ENCODE measurements at places on chromosomes 6 and 20.

DNA sequence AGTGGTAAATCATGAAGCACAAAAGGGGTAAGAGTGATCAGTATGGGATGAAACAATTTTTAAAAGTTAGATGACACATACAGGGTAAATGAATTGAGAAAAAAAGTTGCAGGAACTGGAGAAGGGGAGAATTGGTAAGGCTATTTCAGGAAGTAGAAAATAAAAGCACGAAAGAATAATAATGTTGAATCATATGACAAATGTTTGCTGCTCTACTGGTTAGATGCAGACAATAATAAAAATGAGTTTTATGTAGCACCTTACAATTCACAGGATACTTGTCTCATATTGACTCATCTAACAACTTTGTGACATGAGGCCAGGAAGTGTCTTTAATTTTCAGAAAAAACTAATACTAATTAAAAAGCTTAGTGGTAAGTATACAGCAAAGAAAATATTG lies 566.5 kb upstream of the MARCKS start:
- no peak for DNase-seq

DNA sequence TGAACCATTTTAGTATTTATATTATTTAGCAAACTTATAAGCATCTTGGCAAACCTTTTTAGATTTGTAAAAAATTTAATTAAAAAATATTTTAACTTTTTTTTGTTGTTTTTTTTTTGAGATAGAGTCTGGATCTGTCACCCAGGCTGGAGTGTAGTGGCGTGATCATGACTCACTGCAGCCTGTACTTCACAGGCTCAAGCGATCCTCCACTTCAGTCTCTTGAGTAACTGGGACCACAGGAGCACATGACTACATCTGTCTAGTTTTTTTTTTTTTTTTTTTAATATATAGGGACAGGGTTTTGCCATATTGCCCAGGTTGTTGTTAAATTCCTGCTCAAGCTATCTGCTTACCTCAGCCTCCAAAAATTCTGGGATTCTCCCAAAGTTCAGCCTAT lies 161.1 kb downstream of the EYS start:
- no peak for DNase-seq

- DNase-seq = peak; percentile 69
Measured at GRCh38 chr20:19783966-19784401, 25.9 kb downstream of the RIN2 start.

DNA sequence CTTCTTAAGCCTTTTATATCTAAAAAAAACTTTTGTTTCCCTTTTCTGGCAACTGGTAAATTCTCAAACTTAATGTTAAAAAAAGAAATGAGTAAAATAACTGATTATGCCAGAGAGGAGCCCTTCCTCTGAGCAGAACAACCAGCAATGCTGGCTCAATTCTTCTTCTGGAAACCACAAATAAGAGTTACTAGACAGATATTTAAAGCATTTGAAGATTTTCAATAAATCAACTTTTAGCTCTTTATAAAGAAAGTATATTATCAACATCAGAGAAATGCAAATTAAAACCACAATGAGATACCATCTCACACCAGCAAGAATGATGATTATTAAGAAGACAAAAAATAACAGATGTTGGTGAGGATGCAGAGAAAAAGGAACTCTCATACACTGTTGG lies 61.1 kb upstream of the TCF21 start:
- DNase-seq = no peak

- peak; percentile 86 for DNase-seq
Measured at GRCh38 chr6:68634726-68635411, at the start of gene ADGRB3. Gene ADGRB3 (plus strand): TSS chr6:68635282. CDS start chr6:68638676, 3,394 bp downstream.

- no peak for DNase-seq
Measured at GRCh38 chr6:166058064-166058739, 109.4 kb downstream of the TBXT start.

DNA sequence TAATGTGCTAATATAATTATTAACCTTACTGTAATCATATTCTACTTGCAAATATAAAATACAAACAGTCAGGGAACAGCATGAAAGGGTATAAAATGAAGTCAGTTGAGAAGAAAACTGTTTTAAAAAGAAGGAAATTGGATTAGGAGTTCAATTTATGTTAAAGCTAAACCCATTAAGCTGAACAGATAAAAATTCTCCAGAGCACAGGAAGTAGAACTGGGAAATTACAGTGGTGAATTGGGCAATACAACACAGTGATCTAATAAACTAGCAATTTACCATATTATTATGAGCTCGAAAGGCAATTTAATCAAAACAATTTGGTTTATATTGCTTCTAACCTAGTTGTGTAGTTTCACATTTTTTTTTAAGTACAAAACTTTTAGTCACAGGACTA lies 407.4 kb upstream of the RGS17 start:
- DNase-seq = no peak

DNA sequence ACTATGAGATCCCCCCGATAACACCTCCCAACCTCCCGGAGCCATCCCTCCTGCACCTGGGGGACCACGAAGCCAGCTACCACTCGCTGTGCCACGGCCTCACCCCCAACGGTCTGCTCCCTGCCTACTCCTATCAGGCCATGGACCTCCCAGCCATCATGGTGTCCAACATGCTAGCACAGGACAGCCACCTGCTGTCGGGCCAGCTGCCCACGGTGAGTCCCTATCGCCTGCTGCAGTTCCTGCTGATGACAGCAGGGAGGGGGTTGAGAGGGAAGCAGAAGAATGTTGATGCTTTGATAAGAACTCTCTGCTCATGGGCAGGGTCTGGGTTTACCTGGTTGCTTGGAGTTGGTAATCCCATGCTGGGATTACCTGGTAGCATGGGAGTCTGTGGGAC lies 91.9 kb downstream of the TOX2 start:
- DNase-seq = no peak

DNA sequence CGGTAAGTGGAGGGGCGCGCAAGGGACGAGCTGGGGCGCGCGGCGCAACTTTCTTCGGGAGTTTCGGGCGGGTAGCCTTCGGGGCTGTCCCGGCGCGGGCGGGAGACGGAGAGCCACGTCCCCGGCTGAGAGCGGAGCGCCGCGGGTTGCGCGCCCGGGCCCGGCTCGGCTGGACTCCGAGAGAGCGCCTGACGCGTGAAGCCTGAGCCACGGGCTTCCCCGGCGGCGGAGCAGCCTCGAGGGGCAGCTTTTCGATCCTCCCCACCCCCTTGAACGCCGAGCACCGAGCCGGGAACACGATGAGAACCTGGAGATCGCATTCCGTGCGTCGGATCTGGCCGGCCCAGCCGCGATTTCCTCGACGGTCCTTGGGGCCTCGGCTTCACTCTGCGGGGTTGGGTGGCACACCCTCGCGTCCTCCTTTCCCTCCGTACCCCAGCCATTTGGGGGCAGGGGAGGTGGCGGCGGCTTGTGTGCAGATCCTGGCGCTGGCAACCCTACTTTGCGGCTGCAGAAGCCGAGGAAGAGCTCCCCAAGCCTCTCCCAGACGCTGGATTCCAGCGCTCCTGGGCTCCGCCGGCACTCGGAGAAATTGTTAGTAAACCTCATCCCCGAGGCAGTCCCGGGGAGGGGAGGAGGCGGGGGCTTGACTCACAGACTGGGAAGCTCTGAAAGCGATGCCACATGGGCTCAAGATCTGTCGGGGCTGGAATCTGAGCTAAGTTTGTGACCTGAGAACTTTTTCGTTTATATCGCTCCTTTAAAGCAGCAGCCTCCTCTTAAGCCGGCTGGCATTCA lies 572 bp downstream of the DSE start:
- DNase-seq = peak; percentile 75

GRCh38 chr6:90940812-90941481 lies 354.1 kb upstream of the MAP3K7 start:
- peak; percentile 55 for DNase-seq

GRCh38 chr6:44828780-44829179 lies 441.3 kb downstream of the CDC5L start:
- DNase-seq = no peak

DNA sequence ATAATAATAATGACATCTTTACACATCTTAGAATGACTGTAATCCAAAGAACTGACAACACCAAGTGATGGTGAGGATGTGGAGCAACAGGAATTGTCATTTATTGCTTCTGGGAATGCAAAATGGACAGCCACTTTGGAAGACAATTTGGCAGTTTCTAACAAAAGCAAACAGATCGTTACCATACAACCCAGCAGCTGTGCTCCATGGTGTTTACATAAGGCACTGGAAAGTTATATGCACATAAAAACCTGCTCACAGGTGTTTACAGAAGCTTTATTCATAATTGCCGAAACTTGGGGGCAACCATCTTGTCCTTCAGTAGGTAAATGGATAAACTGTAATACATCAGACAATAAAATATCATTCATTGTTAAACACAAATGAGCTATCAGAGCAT lies 18.3 kb upstream of the ASF1A start:
- DNase-seq = no peak

DNA sequence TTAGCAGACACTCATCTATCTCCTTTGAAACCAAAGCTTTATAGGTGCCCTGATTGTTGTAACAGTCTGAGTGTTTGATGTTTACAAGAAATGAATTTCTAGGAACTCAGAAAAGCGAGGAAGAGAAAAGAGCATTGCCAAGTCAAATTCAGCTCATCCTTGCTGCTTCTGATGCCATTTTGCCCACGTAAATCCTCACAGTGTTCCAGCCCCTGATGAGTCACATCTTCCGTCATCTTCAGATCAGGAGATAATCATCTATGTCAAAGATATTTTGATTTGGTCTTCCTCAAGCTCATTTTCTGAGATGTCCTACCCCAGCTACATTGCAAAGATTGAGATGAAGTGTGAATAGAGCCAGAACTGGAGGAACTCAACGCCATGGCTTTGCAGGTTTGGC lies 426.2 kb downstream of the BMP2 start:
- no peak for DNase-seq

- no peak for DNase-seq
Measured at GRCh38 chr6:139944131-139944530, 569.7 kb upstream of the CITED2 start.

DNA sequence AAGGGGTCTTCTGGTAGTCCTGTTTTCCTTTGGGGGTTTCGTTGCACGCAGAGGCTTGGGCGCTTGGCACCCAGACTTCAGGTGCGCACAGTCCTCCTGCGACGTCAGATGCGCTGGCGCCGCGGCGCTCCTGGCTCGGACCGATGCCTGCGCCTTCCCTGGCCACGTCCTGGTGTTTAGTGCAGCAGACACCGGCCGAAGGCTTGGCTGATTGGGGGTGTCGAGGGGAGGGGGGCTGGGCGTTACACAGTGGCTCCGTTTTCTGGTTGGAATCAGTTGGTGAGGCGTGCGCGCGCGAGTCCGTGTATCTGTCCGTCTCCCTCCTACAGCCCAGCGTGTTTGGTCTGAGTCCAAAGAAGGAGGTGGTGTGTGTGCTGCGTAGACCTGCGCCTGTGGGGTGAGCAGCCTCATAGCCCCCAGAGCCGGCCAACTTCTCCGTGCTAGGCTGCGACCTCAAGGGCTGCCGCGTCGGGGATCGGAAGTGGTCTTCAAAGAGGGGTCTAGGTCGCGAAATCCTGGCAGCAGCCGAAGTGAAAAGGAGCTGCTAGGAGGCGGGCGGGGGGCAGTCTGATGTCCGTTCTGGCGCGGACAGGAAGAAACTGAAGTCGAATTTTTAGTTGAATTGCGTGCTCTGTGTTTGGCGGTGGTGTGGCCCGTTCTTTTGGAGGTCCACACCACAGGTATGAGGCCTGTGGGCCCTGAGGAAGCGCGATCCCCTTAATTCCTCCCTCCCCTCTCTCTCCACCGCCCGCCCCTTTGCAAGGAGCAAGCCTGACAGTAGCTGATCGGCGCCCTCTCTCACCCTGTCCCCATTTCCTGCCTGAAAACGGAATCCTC lies 1.5 kb downstream of the SYNDIG1 start:
- no peak for DNase-seq

DNA sequence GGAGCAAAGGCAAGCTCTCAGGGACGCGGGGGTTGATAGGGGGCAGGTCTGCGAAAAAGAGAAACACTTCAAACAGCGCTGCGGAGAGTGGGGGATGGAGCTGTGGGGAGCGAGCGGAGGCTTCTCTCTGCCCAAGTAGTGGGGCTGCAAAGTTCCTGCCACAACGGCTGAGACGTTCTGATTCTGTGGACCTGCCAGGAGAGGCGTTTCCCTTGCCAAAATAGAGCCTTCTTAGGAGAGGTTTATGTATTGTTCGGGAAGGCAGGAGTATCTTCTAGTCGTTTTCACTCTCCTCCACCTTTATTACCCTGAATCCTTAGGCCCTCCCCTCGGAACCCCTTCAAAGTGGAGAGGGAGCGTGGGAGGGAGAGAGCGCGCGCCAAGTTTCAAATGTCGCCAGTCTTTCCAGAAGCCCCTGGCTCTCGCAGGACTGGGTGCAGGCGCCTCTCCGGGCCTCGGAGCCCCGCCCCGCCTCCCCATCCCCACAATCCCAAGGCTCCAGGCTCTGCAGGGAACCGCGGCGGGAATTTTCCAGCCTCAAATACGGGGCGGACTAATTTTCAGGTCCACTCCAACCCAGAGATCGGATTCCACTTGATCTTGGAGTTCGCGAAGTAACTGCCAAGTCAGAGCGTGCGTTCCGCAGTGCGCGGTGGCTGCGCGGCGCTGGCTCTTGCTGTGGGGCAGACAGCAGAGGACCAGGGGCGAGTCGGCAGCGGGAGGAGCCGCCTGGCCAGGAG lies 10.0 kb upstream of the POU3F2 start:
- no peak for DNase-seq

DNA sequence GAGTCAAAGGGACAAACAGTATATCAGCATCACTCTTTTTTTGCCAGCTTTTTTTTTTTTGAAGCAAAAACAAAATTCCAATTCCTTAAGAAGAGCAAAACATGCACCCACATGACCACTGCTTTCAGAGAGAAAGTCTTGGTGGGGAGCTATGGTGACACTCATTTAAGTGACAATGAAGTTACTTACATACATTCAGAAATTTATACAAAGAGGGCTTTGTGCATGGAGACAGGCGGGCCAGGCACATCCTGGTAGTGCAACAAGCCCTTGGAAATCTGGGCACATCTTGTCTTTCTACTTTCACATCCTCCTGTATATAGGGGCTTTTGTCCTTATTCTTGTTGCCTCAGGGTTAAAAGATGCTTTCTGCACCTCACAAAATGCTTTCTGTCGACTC lies 55.9 kb downstream of the IL22RA2 start:
- no peak for DNase-seq

- DNase-seq = peak; percentile 56
Measured at GRCh38 chr6:73722318-73723060, 26.5 kb downstream of the CD109 start.

DNA sequence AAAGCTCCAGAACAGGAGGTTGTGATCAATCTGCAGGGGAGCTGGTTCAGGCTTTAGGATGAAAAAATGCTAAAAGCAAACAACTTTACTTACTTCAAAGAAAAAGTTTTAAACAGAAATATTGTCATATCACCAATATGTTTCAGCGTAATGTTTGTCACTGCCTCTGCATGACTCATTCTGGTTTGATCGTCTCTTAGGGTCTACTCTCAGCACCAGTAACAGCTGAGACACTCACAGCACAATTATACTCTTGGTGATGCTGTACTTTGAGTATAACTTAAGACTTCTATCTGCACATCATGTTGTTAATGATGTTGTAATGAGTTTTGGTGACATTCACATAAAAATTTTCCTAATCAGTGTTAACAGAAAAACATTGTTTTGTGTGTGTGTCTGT lies 665.4 kb downstream of the EPM2A start:
- DNase-seq = no peak

GRCh38 chr6:80268865-80269730 lies 162.6 kb downstream of the BCKDHB start:
- no peak for DNase-seq

Measured in Caki2 (cell line).